ENCODE measurements at places on chromosomes 4 and X.

DNA sequence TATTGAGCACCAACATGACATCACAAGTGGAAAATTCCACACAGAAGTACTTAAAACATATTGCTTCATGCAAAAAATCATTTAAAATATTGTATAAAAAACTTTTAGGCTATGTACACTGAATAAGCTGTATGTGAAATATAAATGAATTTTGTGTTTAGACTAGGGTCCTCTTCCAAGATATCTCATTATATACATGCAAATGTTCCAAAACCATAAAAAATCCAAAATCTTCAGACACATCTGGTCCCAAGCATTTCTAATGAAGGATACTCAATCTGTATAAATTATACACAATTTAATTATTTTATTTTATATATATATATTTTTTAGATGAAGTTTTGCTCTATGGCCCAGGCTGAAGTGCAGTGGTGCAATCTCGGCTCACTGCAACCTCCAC, 10.1 kb upstream of the GSX2 start:
- DNase-seq = no peak

GRCh38 chrX:138683600-138683999, 27.9 kb downstream of the FGF13 start:
- no peak for DNase-seq

- DNase-seq = no peak
Measured at GRCh38 chr4:26471890-26472289, 18.4 kb downstream of the CCKAR start.

DNA sequence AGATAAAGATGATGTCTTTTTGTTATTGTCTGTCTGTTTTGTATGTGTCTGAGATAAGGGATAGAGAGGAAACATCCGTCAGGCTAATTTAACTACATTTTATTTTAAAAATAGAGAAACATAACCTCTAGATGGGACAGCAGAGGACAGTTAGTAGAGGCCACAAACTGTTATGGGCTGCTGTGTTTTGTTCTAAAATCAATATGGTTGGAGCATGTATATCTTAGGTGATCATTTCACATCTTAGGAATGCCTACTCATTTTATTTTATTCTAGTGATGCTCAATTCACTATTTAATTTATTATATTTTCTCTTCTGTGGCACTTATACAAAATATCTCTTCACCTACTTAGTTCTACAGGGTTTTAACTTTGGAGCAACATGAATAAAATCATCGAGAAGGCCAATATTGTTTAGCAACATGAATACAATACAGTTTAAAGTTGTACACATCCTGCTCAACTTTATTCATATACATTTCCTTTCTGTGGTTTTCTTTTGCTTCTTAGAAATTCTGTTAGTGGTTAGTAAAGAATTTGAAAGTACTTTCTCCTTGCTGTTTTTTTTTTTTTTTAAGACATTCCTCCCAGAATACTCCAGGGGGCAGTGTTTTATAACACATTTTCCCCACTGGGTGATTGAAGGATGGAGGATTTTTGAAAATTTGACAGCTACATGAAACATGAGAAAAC, 392.9 kb downstream of the UNC5C start:
- peak; percentile 13 for DNase-seq

DNA sequence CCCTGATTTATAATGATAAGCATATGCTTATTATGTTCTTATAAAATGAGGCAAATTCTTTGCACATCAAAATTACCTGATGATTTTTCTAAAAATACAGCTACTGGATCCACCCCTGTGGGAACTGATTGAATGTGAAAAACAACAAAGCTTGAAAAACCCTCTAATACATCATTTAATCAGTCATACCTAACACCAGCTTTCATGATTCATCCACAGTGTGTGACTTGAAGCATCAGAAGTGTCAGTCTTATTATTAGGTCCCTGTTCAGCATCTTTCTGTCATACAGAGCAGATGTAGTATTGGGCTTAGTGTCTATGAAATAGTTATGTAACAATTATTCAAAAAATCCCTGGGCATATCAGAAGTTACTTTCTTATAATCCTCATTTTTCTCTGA, 671.3 kb upstream of the GALNT7 start:
- DNase-seq = no peak

DNA sequence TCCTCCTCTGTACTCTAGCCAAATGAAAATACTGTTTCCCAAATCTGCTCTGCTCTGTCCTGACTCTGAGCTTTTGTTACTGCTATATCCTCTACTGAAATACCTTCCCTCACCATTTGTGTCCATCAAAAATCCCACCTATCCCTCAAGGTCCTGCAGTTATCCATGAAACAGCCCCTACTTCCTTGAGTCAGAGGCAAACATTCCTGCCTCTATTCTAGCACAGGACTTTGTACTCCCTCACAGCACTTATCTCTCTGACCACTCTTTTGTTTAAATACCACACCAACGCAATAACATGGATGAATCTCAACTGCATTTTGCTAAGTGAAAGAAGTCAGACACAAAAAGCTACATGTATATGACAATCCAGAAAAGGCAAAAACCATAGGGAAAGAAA, 10.5 kb upstream of the RNF128 start:
- DNase-seq = no peak

DNA sequence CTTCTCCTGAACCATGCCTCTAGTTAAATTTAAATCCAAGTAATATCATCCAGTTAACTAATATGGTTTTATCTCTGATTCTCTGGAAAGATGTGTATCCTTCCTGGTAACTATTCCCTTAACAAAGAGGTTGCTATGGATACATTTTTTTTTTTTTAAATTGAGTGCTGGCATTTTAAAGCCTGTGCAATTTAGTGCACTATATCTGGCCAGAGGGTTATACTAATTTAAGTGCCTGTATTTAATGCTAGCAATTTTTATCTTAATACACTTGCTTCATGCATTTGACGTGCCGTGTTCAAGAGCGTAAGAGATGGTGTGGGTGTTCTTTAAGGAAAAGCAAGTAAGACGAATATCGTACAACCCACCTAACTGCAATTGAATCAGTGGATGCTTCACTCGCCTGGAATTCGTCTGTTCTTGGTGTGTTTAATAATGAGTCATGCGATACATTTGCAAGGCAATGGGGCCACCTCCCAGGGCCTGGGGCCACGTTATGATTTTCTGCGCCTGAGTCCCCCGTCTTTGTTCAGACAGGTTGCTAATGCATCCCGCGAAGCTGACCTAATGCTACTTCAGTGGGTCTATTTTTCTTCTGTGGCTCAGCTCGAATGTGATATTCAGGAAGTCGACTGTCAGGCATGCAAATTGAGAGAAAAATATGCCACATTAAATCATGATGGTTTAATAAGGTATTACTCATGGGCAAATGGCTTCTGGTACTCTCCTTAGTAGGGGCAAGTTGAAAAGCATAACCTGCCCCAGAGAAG, 14.2 kb upstream of the MID1 start:
- peak; percentile 71 for DNase-seq

GRCh38 chr4:169278624-169279023, 7.9 kb upstream of the SH3RF1 start:
- no peak for DNase-seq

- no peak for DNase-seq
Measured at GRCh38 chrX:101223226-101223625, 3.6 kb downstream of the DRP2 start.

DNA sequence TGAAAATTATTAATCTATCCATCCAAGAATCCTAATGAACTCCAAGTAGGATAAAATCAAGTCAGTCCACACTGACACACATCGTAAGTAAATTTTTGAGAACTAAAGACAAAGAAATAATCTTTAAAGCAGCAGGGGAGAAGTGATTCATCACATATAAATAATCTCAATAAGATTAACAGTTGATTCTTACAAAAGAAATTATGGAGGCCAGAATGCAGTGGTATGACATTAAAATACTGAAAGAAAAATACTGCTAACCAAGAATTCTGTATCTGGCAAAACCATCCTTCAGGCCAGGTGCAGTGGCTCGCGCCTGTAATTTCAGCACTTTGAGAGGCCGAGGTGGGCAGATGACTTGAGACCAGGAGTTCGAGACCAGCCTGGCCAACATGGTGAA, 96.1 kb upstream of the SH3RF1 start:
- no peak for DNase-seq

DNA sequence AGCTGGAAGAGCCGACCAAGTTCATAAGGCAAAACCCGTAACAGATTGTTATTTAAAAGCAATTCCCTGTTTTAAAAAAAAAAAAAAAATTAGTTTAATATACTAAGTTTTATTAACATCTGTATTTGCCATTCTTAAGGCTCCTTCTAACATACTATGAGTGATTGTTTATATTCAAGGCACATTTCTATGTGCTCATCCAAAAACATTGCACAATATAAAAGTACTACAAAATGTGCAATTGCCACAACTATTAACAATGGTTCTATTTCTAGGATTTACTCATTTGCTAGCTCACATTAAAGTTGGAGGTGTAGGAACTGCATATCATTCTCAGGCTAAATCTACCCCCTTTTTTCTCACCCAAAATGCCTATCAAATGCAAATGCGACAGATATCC, 46.1 kb downstream of the CNOT6L start:
- no peak for DNase-seq

GRCh38 chr4:8260656-8261111, 8.9 kb upstream of the HTRA3 start:
- peak; percentile 52 for DNase-seq

DNA sequence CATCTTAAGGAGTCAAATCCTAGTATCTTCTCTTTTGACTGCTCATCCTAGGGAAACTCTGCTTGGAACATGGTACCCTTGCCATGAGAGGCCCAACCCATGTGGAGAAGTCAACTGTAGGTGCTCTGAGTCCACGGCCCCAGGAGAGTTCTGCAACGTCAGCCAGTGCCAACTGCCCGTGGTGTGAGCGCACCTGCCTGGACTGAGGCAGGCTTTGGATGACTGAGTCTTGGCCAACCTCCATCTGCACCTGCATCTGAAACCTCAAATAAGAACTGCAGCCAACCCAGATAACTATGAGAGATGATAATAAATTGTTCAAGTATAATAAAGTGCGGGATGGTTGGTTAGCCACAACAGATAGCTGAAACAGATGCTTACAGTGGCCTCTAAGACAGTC, 772.0 kb downstream of the TRIML1 start:
- no peak for DNase-seq

GRCh38 chr4:2350982-2351381, 67.5 kb downstream of the ZFYVE28 start:
- DNase-seq = no peak

DNA sequence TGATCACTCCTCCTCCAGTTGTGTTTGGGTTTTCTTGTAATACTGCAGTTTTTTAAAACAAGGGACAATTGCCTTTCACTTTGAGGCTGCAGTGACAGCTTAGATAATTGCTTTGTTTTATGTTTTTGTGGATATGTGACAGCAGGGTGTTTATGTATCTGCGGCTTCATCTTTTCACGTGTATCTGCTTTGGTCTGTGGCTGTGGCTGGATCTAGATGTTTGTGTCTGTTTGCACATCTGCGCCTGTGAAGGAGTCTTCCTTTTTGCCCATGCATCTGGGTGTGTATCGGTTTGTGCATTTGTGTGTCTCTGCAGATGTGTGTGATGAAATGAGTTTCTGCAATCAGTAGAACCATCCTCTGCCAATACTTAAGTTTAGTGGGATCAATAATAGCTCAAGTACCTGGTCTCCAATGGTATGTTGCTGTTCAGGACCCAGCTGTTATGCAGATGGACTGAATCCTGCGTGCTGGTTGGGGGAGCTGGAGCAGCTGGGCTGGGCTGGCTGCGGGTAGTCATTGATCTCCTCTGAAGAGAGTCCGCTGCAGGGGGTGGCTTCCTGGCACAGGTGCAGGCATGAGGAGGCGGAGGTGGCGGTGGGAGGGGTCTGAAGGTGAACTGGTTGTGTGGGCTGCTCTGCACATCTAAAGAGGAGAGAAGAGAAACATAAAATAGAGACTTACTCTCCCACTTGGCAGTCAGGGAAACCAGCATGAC, 390.3 kb downstream of the SH2D1A start:
- no peak for DNase-seq

DNA sequence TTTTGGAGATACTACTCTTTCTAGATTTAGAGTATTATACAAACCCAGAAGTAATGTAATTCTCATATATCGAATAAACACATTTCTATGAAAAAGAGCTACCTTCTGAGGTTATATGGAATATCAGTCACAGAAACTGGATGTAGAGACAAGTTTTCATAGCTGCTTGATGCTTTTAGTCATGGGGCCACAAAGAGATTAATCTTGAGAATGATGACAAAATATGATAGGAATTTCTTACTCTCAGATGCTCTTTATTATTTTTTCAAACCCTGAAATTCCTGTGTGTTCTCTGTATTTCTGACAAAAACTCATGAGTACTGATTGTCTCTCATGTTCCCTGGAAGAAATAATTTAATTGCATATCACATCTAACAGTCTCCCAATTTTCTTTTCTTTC, 662.5 kb downstream of the RAPGEF2 start:
- DNase-seq = no peak

GRCh38 chr4:1031956-1032795, 20.8 kb downstream of the FGFRL1 start:
- DNase-seq = peak; percentile 21

- DNase-seq = no peak
Measured at GRCh38 chr4:86744570-86744969, 104.6 kb downstream of the SLC10A6 start.

Data from A549 (cell line).